ENCODE measurements at places on chromosomes 12 and 14.

GRCh38 chr12:21850419-21850818 is 75.9 kb upstream of the KCNJ8 start:
- DNase-seq: no peak

DNA sequence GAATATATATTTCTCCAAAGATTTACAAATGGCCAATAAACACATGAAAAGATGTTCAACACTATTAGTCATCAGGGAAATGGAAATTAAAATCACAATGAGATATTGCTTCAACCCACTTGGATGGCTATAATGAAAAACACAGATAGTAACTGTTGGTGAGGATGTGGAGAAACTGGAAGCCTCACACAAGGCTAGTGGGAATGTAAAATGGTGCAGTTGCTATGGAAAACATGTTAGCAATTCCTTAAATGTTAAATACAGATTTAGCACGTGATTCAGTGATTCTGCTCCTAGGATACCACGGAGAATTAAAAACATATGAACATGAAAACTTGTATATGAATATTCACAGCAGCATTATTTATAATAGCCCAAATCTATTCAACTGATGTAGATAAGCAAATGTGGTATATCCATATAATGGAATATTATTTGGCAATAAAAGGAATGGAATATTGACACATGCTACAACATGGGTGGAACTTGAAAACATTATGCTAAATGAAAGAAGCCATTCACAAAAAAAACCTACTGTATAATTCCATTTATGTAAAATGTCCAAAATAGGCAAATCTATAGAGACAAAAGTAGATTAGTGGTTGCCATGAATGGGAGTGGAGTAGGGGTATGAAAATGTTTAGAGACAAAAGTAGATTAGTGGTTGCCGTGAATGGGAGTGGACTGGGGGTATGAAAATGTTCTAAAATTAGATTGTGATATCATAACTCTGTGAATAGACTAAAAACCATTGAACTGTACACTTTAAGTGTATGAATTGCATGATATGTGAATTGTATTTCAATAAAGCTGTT is 227.1 kb upstream of the DDHD1 start:
- DNase-seq: no peak

GRCh38 chr12:21478756-21479455 is 22.5 kb downstream of the RECQL start:
- no peak for DNase-seq

- no peak for DNase-seq
These were observed 167.5 kb downstream of the BTG1 start for GRCh38 chr12:91978143-91978542.

GRCh38 chr12:12563290-12563928 is 746 bp upstream of the DUSP16 start:
- no peak for DNase-seq
